Stimulated activated CD4-positive, alpha-beta T cell treated with anti-CD3 and anti-CD28 coated beads, Interleukin-1b, Interleukin-23, amount 100 ng/mL, for 1 hour (primary cell): ENCODE measurements at places on chromosomes 11 and 22.

DNA sequence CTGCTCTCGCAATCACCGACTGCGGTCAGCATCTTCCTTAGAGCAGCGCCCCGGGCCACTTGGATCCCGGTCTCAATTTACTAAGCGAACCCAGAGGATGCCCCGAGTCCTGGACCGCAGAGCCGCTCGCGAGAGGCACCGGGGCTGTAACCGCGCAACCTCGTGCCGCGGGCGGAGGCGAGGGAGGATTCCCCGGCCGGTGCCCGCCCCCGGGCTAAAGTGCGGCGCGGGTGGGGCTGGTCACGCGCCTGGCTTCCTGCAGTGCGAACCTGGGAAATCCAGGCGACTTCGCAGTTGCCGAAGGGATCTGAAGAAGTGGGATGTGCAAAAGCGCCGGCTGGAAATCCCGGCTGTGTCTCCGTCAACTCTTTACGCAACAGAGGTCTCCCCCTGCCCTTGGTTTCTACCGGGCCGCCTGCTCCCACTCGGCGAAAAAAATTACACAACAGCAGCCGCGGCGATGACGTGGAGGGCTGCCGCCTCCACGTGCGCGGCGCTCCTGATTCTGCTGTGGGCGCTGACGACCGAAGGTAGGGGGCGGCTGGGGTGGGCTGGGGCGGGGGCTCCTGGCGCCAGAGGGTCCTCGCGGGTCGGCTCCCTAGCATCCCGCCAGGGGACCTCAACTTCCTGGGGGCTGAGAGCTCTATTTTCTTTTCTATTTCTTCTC, at the start of gene NCR3LG1:
Gene NCR3LG1 (plus strand): TSS at position 291 of the 667 bp plus-strand sequence. CDS start 170 bp downstream, at position 461.
- no peak for DNase-seq

GRCh38 chr22:36151006-36151595, 9.5 kb downstream of the APOL3 start:
- no peak for DNase-seq

DNA sequence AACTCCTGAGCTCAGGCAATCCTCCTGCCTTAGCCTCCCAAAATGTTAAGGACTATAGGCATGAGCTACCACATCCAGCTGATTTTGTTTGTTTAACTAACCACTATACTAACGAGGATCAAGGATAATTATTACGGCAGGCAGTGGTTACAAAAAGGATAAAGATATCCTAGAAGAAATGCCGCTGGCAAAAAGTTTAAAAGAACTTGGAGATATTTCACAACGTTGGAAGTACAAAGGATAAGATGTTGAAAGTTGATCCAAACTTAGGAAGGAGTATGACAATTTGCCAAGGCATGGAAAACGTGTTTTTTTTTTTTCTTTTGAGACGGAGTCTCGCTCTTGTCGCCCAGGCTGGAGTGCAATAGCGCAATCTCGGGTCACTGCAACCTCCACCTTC, 13.4 kb downstream of the AP5B1 start:
- DNase-seq: no peak

- no peak for DNase-seq
Observed at GRCh38 chr11:90218606-90219005, 4.2 kb downstream of the CHORDC1 start.

GRCh38 chr11:92332986-92333385, 108.4 kb downstream of the FAT3 start:
- DNase-seq: no peak
